ENCODE measurements at places on chromosomes 6 and 20.

DNA sequence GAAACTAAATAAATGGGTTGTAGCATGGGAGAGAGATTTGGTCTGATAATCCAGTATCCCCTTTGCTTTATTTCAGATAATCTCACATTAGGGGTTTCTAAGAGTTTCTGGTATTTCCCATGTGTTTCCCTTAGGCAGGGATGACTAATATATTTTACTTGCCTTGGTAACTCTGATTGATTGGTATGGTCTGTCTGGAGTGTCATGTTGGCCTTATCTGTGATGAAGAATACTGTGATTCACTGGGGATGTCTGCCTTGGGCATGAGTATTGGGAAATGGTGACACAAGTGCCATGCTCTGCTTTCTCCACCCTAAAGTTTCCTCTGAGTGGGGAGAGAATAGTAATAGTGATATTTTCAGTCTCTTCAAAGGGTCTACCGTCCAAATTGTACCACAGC lies 10.1 kb downstream of the SLC22A2 start:
- no peak for DNase-seq

- DNase-seq = no peak
Observed at GRCh38 chr6:29559524-29560287, at the start of gene UBD. TSS of gene UBD (minus strand) at chr6:29559732. CDS start at chr6:29559701, 31 bp downstream.

GRCh38 chr6:46130666-46131065 lies 877 bp downstream of the ENPP4 start:
- no peak for DNase-seq

DNA sequence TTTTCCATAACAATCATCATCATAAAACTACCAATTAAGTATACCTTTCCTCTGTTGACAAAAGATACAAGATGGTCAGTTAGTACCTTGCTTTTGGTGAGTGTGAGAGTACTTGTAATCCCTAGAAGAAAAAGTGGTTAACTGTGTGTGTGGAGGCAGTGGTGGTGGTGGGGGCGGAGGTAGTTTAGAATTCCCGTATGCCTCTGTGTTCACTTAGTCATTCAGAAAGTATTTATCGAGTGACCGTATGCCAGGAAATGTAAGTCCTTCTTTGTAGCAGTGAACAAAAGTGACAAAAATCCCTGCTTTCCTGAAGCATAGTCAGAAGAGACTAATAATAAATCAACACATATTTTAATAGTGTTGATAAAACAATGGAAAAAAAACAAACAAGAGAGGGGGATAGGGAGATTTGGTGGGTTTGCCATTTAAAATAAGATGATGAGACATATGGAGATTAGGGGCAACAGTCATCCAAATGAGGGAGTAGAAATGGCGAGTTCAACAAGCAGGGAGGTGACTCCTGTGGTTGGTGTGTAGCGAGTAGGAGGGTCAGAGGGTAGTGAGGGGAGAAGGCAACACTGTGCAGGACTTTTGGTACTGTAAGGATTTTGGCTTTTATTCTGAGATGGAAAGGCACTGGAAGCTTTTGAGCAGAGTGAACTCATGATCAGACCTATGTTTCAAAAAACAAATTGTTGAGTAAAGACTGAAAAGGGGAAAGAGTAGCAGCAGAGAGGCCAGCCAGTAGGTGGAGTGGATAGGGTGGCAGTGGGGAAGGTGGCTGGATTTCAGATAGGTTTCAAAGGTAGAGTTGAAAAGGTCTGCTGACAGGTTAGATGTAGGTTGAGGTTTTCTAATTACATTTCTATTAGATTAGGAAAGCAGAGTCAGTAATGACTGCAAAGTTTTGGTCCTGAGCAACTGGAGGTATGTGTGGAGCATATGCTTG lies 40.3 kb upstream of the SIM1 start:
- no peak for DNase-seq

DNA sequence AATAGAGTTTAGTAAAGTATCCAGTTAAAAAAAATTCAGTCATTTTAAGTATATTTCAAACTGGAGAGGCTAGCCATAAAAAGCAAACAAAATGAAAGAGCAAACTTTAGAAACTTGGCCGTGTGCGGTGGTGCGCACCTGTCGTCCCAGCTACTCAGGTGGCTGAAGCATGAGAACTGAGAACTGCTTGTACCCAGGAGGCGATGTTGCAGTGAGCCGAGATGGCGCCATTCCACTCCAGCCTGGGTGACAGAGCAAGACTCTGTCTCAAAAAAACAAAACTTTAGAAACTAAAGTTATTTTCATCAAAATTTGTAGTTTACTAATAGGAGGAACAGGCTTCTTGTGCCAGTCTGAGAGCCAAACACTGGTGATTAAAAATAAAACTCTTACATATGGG lies 100.2 kb upstream of the POPDC3 start:
- no peak for DNase-seq

GRCh38 chr20:1357921-1358671 lies 29.2 kb upstream of the SDCBP2 start:
- no peak for DNase-seq

GRCh38 chr6:159148641-159149040 lies 20.6 kb upstream of the FNDC1 start:
- DNase-seq = no peak

GRCh38 chr6:41672816-41673703 lies 34.8 kb downstream of the MDFI start:
- DNase-seq = no peak

DNA sequence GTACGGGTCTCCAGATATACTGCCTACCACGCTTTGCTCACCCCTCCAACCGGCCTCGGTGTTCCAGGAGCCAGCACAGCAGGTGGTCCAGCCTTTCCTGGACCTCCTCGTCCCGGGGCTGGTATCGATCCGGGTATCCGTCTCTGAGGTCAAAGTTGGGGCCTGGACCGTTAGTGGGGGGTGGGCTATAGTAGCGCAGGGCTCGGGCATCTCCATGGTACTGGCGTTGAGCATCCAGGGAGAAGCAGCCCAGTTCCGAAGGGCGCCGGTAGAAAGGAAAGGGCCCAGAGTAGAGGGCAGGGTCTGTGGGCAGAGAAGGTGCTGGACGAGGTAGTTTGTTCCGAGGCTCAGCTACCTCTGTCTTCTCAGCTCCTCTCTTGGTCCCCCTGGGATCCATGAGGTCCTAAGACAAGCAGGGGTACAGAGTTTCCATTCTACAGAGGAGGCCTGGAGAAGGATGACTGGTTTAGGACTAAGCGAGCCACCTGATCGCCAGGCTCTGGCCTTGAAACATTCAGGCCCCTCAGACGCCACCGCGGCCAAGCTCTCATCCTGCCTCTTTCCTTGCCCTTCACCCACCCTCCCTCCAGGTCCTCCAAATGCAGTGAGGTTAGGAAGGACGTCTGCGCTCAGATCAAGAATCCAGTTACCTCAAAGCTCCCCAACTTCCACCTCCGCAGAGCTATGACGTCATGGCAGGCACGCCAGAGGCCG lies 502 bp downstream of the DXO start:
- DNase-seq = no peak

DNA sequence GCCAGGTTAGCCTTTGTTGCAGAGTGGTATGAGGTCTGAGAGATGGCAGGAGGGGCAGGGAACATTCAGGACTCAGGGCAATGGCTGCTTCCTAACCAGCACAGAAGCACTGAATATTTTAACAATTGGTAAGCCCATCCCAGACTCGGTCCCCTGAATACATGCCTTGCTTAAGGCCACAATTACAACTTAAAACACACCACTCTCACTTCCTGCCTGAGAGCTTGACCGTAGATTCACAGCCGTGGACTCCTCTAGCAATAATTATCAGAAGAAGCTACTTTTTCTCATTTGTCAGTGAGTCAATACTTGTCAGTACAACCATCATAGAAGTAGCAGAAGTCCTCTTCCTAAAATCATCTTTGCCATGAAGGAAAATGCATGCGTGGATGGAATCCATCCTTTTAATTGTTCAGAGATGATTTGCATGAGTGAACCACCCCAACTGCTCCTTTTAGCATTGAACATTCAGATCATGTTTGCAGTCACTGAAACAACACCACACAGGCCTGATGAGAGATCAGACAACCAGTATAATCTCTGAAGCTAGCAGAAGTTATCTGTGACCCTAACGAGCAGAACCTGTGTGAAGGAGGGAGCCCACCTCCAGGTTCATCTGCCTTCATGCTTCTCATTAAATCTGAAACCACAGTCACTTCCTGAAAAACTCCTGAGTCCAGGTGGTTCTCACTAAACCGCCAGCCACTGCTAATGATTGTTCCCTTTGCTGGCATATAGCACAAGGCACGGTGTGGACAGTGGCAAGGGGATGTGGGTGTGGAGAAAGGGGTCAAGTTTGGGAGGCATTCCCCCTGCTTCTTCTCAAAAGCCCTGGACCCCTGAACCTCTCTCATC lies 333.9 kb upstream of the CNR1 start:
- no peak for DNase-seq

All from esophagus squamous epithelium (tissue), 5 donors.